Stimulated activated CD8-positive, alpha-beta memory T cell treated with anti-CD3 and anti-CD28 coated beads, Interleukin-15, amount 100 ng/mL, for 24 hours (primary cell): ENCODE measurements at places on chromosomes 1 and 21.
A peak's percentile ranks its signal among the peaks of the same experiment; 100 is the strongest.

DNA sequence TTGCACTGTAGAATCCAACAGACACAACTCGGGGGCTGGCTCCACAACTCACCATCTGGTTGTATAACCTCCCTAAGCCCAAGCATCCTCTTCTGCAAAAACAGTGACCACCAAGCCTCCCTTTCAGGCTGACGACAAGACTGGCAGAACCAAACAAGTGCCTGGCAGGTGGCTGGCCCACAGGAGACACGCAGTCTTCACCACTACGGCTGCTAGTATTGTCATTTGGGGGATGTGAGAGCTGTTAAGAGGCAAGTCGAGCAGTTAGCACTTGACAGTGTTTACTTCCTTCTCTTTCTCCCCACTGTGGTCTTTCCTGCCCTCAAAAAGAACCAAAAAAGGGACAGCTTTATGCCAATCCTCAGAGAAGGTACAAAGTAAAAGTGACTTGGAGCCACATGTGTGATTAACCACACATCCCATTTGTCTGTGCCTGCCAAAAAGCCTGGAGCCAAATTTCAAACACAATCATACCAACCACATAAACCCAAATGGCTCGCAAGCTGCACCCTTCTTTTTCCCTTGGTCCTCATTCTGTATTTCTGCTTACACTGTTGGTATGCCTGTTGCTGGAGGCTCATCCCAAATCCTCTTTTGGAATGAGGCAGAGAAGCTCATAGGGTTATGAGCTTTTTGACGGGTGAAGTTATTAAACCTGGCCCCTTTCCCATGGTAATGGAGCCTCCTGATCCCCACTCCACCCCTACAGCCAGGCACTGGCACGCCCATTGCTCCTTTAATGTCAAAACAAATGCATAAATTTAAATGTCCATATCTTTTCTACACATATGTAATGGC lies 94.1 kb downstream of the TGFBR3 start:
- no peak for DNase-seq

DNA sequence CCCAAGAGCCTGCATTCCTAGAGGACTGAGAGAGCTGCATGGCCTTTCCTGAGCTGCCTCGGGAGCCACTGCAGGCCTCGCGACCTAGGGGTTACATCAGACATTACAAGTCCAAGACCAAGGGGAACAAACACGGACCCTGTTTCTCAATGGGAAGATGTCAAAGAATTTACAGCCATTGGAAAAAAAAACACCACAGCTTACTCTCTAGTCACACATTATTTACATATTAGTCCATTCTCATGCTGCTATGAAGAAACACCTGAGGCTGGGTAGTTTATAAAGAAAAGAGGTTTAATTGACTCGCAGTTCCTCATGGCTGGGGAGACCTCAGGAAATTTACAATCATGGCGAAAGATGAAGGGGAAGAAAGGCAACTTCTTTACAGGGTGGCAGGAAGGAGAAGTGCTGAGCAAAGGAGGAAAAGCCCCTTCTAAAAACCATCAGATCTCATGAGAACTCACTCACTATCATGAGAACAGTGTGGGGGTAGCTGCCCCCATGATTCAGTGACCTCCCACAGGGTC lies 8.4 kb upstream of the PRMT2 start:
- no peak for DNase-seq

- no peak for DNase-seq
Measured at GRCh38 chr1:223323491-223324484, 40.2 kb downstream of the SUSD4 start.

DNA sequence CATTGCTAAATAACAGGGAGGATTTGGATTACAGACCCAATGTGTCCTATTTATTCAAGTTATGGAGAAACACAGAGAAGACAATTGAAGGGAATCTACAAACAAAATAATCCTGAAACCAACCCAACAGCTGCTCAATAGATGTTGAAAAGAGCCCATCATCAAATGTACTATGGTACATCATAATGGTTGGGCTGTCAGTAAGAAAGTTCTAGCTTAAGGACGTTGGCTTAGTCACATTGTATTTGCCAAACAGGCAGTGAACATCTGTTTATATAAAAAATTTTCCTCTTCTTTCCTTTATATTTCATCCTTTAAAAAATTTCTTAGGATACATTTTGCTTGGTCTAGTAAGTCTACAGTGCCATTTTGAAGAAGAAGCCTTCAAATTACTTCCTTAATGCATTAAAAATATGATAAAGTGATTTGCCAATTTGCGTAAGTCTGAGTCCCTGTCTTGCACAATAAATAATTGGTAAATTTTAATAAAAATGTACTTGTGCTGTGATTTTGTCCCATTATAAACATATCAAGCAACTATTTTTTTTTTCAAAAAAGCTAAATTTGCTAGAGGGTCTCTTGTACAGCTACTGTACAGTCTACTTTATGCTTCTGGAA lies 14.4 kb downstream of the MAP3K7CL start:
- no peak for DNase-seq

- DNase-seq, result no peak
Measured at GRCh38 chr1:240070188-240070587, 21.5 kb upstream of the FMN2 start.

DNA sequence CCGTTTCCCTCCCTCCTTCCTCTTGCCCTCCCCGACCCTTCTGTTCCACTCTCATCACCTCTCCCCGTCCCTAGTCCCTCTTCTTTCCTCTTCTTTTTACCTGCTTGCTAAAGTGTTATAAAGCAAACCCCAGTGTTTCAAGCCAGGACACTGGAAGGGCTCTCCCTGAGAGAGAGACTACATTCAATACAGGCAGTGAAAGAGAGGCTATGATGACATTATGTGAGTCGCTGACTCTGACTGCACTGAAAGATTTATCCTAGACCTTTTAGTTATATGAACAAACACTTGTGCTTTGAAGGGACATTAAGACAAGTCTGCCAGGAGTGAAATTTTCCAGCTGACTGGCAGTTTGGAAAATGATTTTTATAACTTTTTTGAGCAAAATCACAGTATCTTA lies 155.7 kb downstream of the S1PR1 start:
- DNase-seq, result no peak

- no peak for DNase-seq
Measured at GRCh38 chr1:235993652-235994051, 71.2 kb downstream of the NID1 start.

DNA sequence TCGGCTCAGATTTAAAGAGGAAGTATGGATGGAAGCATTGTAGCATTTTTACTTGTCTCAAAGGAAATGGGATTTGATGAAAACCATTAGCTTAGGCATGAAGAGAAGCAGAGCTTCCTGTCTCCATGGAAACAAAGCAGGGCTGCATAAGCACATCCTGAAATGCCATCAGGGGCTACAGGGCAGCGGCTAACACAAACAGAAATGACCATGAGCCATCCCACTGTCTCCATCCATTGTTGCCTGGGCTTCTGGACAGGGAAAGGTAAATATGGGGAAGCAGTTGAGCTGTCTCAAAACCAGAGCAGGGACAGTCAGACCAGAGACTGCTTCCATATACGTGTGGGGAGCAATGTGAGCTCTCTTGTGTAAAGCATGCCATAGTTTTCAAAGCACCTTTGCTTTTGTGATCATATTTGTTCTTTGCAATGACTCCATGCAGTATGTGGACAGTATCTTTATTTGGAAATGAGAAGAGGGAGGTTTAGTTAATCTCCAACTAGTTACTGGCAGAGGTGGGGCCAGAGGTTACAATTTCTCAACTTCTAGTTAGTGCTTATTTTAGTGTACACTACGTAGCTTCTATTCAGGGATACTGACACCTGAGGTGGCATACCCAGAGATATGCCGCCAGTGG lies 176.1 kb downstream of the CACNA1E start:
- DNase-seq, result no peak

- DNase-seq, result no peak
Measured at GRCh38 chr1:175178056-175178455, 14.5 kb downstream of the KIAA0040 start.

DNA sequence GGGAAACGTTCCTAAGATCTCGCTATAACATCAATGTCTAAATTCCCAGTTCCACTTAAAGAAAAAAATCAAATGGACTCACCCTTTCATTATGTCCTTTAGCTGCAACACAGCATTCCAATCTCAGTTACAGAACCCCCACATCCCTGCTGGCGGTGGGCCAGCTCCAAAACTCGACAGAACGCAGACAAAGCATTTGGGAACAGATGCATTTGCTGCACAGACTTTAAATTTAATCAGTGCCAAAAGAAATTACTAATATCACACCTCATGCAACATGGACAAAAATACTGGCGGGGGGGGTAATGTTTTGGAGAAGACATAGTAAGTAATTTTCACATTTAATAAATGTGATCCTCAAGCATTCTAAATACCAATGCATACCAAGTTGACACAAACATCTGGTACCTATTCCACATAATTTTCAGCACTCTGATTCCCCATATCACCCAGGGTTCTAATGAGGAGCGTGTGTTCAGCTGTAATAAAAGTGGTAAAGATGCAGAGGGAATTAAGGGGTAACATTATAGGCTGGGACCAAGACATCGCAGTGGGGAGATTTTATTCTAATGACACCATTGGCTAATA lies 79.7 kb downstream of the TGFBR3 start:
- DNase-seq, result no peak

GRCh38 chr1:12435639-12436344 lies 182.2 kb downstream of the DHRS3 start:
- DNase-seq, result no peak

- no peak for DNase-seq
Measured at GRCh38 chr1:64630611-64631010, 114.3 kb upstream of the RAVER2 start.

GRCh38 chr1:79262745-79263258 lies 256.3 kb upstream of the ADGRL4 start:
- DNase-seq, result no peak

DNA sequence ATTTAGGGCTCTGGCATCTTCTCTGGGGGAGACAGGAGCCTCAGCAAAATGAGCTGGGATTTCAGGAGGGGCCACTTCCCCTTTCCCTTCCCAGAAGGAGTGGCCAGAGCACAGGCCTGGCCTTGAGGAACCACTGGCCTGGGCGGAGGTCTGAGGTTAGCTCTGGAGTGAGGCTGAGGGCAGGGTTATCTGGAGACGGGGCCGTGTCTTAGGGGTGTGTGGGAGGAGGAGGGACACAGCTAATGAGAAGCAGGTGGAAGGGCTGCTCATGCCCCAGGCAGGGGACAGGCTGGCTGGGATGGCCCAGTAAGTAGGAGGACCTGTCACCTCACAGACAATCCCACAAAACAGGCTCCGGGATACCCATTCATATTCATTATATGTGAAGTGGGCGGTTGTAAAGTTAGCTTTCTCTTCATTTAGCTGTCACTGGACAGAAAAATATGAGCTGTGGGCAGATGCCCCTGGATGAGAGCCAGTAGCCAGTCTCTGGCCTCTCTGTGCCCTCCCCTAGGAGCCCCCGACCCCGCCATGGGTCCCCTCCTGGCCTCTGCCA lies 12.4 kb downstream of the ALX3 start:
- no peak for DNase-seq

DNA sequence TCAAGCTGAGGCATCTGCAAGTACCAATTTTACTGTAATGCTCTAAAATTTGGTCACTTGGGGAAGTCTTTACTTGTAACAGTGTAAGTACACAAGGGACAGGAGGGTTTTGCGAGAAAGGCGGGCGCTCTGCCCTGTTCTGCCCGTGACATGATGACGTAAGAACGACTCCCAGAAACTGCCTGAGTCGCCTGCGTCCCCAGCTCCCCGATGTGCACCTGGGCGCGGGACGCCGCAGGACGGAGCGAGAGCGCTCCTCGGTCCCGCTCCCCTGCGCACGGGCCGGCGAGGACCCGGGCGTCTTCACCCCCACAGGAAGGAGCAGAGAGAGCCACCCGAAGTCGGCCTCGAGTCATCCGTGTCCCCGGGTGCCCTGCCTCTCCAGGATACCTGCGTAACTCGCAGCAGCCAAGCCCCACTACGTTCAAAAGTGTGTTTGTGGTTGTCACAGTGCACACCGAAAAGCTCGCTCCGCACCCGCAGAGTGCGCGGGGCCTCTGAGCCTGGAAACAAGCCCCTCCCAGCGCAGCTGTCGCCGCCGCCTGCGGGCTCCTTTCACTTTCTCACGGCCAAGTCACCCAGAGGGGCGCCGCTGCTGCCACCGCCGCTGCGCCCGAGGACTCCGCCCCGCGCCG lies 3.3 kb upstream of the ZBTB18 start:
- DNase-seq, result peak; percentile 79

DNA sequence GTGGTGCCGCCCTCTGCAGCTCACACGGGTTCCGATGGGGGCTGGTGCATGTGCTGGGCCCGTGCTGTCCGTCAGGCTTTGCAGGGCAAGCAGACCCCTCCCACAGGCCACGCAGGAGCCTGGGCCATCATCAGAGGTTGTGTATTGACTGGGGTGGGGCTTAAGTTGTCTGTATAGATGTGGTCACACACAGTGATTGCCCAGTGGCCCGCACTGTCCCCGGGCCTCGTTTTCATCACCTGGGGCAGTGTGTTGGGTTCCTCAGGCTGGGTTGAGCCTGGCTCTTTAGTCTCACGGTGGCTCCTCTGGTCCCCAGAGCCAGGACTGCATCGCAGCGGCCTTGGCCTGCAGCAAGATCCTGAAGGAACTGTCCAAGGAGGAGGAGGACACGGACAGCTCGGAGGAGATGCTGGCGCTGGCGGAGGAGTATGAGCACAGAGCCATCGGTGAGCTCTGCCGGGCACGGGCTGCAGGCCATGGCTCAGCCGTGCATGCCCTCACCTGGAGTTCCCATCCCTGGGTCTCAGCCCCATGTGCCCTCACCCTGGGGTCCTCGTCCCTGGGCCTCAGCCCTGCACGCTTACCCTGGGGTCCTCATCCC lies 44.1 kb downstream of the TRPM2 start:
- no peak for DNase-seq

GRCh38 chr1:26477446-26478152 lies 5.4 kb downstream of the HMGN2 start:
- DNase-seq, result no peak

DNA sequence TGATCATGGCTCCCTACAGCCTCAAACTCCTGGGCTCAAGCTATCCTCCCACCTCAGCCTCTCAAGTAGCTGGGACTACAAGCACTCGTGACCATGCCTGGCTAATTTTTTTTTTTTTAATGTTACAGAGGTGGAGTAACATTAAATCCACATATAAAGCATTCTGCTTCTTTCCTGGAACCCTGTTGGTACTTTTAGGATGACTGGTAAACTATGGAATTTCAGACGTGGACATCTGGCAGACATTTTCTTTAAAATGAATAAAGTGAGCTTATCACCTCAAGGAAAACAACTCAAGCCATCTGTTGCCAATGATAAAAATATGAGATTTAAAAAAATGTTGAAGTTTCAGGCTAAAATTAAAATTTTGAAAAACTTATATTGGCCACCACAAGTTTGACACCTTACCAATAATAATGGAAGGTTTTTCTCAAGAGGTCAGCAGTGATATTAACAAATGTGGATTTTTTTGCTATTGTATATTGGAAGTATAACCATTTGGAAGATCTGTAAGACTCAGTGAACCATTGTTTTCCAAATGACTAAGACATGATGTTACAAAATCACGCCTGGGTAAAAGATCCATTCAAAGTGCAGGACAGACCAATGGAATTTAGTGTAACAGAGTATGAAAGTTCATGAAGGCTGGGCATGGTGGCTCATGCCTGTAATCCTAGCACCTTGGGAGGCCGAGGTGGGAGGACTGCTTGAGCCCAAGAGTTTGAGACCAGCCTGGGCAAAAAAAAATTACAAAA lies 52.7 kb upstream of the EIF4G3 start:
- DNase-seq, result no peak

- DNase-seq, result no peak
Measured at GRCh38 chr1:30191154-30191702, 532.2 kb downstream of the MATN1 start.

- no peak for DNase-seq
Measured at GRCh38 chr1:99696616-99697015, 50.7 kb downstream of the PALMD start.

- no peak for DNase-seq
Measured at GRCh38 chr21:31162827-31163226, 124.6 kb upstream of the KRTAP19-8 start.
